ENCODE measurements at places on chromosomes 6 and 20. TPM values are rescaled to one million over a fixed set of nuclear protein-coding genes. Genes with fewer than 3 reads are reported as not detected.

DNA sequence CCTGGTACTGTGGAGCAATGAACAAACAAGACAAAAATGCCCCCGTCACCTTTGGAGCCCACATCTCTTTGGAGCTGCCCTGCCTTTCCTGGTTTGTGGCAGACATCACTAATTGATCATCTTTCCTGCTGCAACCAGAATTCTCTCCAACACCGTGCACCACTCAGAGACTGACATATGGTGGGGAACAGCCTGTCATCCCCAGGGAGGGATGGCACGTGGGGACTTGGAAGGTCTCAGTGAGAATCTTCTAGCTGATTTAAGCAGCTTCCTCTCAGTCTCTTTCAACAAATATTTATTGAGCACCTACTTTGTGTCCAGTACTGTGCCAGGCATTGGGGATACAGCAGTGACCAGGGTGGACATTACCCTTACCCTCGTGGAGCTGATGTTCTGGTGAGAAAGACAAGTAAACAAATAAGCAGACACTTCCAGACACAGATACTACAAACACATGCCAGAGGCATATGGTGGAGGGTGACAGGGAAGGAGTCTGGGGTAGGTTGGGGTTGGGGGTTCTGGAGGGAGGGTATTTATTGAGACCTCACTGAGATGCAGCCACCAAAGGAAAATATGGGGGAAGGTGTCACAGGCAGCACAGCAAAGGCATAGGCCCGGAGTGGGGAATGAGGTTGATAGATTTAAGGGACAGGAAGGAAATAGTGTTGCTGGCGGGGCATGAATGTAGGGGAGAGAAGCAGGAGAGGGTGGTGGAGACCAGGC, 82.3 kb downstream of the CEBPB start:
- no peak overlapping the region for H3K4me3 ChIP-seq
- no peaks in the 10 kb centered on the region for H3K36me3 ChIP-seq
- H3K27ac ChIP-seq: no peak overlapping the region
- peaks cover 19% of the 10 kb centered on the region for H3K27me3 ChIP-seq
- peaks cover 2% of the 10 kb centered on the region for H3K4me1 ChIP-seq

- H3K27ac ChIP-seq: peak overlapping the region; percentile 93
- peaks cover 50% of the 10 kb centered on the region for H3K4me1 ChIP-seq
- no peaks in the 10 kb centered on the region for H3K36me3 ChIP-seq
- H3K4me3 ChIP-seq: peak overlapping the region; percentile 95
- H3K27me3 ChIP-seq: no peaks in the 10 kb centered on the region
- DNase-seq: peak; percentile 26
Observed at GRCh38 chr6:20211037-20211940, 980 bp downstream of the MBOAT1 start.

DNA sequence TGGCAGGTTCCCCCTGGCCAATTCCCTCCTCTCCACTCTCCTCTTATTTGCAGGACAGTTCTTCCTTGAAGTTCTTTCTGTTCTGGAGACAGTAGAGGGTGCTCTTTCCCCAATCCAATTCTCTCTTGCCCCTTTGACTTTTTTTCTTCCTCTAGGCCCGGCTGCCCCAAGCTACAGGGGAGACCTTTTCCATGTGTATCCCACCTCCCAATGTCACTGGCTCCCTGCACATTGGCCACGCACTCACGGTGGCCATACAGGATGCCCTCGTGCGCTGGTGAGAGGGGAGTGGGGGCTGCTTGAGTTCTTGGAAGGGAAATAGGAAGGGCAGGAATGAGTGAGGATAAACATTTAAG, 1.5 kb downstream of the VARS2 start:
- peak; percentile 25 for DNase-seq
- no peak overlapping the region for H3K27ac ChIP-seq
- peaks cover 52% of the 10 kb centered on the region for H3K36me3 ChIP-seq
- no peaks in the 10 kb centered on the region for H3K27me3 ChIP-seq
- H3K4me3 ChIP-seq: peak overlapping the region; percentile 87
- peaks cover 22% of the 10 kb centered on the region for H3K4me1 ChIP-seq

GRCh38 chr6:131640576-131640975, 3.5 kb downstream of the ENPP3 start:
- DNase-seq: no peak
- H3K27ac ChIP-seq: no peak overlapping the region
- H3K4me3 ChIP-seq: no peak overlapping the region
- no peaks in the 10 kb centered on the region for H3K4me1 ChIP-seq

GRCh38 chr6:2179241-2179640, 66.2 kb downstream of the GMDS start:
- H3K27me3 ChIP-seq: peaks cover 6% of the 10 kb centered on the region
- H3K27ac ChIP-seq: no peak overlapping the region
- no peak overlapping the region for H3K4me3 ChIP-seq
- peaks cover 11% of the 10 kb centered on the region for H3K36me3 ChIP-seq
- peaks cover 18% of the 10 kb centered on the region for H3K4me1 ChIP-seq

DNA sequence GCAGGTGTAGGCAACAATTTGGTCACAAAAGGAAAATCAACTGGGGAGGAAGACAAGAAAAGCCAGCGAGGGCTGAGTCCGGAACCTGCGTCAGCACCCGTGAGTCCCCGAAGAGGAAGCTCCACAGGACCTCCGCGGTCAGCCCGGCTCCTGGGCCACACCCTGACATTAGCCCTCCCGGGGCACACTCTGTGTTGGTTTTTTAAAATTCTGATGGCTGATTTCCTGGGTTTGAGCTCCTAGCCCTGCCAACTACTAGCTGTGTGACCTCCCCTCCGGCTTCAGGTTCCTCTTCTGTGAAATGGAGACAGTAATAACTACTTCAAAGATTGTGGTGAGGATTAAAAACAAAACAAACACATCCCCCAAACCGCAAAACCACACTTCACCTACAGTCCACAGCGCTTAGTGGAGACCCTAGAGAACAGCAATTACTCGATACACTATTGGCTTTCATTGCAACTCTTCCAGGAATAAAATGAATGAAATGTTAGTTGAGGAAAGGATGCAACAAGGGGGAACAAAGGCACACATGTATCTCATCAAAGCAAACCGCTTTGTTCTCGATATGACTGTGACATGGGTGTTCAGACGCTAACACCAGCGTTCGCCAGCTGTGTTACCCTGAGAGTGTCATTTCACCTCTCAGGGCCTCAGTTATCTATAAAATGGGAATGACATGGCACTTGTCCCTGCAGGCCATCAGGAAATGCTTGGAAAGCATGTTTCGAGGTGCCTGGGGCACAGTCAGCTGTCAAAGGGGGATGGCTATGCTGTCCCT, 985 bp downstream of the ZBP1 start:
- peaks cover 7% of the 10 kb centered on the region for H3K27me3 ChIP-seq
- peaks cover 6% of the 10 kb centered on the region for H3K36me3 ChIP-seq
- H3K4me3 ChIP-seq: peak overlapping the region; percentile 65
- peaks cover 58% of the 10 kb centered on the region for H3K4me1 ChIP-seq
- peak overlapping the region; percentile 92 for H3K27ac ChIP-seq
- peak; percentile 85 for DNase-seq

DNA sequence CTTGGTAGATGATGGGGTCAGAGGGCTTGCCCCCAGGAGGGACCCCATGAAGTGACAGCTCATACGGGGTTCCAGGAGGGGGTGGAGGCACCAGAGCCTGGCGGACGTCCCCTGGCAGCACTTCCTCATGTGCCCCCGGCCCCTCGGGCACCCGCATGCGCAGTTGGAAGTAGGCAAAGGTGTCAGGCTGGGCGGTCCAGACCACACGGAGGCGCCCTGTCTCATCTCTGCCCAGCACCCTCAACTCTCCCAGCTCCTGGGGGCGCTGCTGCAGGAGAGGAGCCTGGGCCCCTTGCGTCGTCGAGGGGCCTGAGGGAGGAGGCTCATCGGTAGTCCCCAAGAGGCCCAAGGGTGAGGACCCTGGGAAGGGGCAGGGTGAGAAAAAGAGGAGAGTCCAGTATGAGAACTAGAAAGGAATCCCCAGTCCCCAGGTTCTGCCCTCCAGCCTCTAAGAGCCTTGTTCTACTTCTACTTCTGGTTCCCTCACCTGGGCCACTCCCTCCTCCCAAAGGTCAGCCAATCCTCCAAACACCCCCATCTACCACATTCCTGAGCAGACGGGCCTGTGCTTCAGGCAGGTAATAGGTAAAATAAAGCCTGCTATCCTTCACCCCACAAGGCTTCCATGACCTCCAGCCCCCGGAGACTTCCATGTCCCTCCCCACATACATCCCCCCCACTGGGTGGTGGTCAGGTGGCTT, 23.2 kb downstream of the TNXB start:
- H3K4me1 ChIP-seq: peaks cover 9% of the 10 kb centered on the region
- peaks cover 26% of the 10 kb centered on the region for H3K27me3 ChIP-seq
- DNase-seq: no peak
- H3K4me3 ChIP-seq: no peak overlapping the region
- no peaks in the 10 kb centered on the region for H3K36me3 ChIP-seq

GRCh38 chr20:931401-931800, 15.3 kb upstream of the ANGPT4 start:
- no peak overlapping the region for H3K27ac ChIP-seq
- H3K4me1 ChIP-seq: no peaks in the 10 kb centered on the region
- H3K4me3 ChIP-seq: no peak overlapping the region
- no peak for DNase-seq

DNA sequence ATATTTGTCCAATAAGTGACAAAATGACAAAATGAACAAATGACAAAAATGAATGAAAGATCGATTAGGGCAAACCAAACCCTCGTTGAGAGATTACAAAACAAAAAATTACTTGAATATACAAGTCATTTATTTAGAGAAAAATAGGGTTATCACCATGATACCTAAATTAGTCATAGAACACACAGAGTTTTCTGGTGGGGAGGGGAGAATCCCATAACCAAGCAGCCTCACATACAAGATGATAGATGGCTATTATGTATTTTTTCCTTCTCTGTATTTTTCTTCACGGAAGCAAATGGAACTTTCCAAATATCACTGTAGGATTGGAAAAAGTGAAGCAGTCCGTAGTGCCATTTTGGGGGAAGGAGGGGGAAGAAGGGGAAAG, 28.5 kb upstream of the BMP6 start:
- peaks cover 10% of the 10 kb centered on the region for H3K27me3 ChIP-seq
- H3K36me3 ChIP-seq: no peaks in the 10 kb centered on the region
- H3K27ac ChIP-seq: peak overlapping the region; percentile 47
- no peak for DNase-seq
- H3K4me1 ChIP-seq: peaks cover 15% of the 10 kb centered on the region

- no peak for DNase-seq
- H3K36me3 ChIP-seq: no peaks in the 10 kb centered on the region
- H3K4me1 ChIP-seq: no peaks in the 10 kb centered on the region
Observed at GRCh38 chr6:160299559-160299958, 40.9 kb upstream of the SLC22A2 start.

DNA sequence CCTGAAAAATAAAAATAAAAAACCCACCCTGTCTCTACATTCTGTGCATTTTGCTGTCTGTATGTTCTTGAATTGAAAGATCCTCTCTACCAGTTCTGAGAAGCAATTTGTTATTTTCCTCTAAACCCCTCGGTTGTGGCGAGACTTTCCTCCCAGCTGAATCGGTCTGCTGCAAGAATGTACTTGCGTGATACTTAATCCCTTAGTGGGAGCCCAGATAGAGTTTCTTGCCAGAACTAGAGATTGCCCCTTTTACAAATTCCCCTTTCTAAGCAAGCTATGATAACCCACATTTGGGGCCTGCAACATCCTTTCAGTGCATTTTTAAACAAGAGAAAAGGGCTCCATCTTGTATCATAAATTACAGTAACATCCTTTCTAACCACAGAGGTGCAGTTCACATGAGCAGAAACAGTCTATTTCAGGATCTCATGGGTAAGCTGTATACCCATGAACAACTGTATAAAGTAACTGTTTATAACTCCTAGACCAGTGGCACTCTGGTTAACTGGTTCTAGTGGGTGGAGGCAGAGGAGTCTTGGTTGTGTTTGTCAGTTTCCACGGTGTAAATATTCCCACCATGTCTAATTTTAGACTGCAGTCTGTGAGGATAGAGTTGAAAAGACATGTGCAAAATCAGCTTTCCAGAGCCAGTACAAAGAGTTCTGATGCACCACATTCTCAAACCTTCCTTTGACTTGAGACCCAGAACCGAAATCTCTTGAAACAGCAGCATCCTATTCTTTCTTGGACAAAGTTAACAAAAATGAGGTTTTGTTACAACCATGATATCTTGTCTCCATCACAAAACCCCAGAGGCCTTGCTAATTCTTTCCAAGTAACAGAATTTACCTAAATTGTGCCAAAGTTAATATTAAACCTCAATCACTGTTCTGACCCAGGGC, 113.1 kb upstream of the ZNF217 start:
- no peaks in the 10 kb centered on the region for H3K36me3 ChIP-seq
- peaks cover 49% of the 10 kb centered on the region for H3K4me1 ChIP-seq
- peak; percentile 47 for DNase-seq
- H3K27ac ChIP-seq: peak overlapping the region; percentile 94
- no peaks in the 10 kb centered on the region for H3K27me3 ChIP-seq

DNA sequence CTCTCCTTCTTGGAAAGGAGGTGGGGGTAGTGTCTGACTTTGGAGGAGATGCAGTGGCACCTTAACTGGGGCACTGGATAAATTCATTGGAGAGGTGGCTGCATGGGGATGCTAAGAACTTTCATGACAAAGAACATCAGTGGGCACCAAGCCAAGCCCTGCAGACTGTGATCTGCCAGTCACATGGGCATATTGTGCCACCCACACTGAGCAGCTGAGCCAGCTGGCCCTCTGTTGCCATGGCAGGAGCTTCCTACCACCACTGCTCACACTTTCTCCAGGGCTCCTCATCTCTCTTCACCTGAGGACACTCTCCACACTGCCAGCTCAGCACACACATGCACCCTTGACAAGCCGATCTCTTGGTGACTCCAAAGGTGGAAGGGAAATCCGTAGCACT, 715.6 kb downstream of the QKI start:
- peaks cover 2% of the 10 kb centered on the region for H3K27me3 ChIP-seq
- no peaks in the 10 kb centered on the region for H3K36me3 ChIP-seq
- no peak for DNase-seq
- H3K4me1 ChIP-seq: no peaks in the 10 kb centered on the region
- H3K4me3 ChIP-seq: no peak overlapping the region

GRCh38 chr6:6880745-6881437, 226.9 kb upstream of the RREB1 start:
- no peaks in the 10 kb centered on the region for H3K36me3 ChIP-seq
- DNase-seq: no peak
- H3K27me3 ChIP-seq: peaks cover 2% of the 10 kb centered on the region
- peaks cover 5% of the 10 kb centered on the region for H3K4me1 ChIP-seq
- no peak overlapping the region for H3K4me3 ChIP-seq

DNA sequence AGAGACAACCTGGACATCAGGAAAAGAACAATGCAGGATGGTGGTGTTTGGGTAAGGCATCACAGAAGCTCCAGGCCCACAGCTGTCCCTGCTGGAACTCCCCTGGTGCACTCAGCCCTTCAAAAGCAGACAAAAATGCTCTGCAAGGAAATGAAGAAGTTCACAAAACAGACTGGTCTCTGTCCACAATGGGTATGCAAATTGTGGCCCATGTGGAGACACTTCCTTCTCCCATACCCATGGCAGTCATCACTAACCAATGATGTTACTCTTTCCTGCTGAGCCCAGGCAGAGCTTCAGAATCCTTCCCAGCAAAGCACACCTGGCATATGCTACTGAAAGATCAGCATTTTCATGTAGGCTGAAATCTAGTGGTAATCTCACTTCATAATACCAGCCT, 42.6 kb upstream of the PXDC1 start:
- H3K27ac ChIP-seq: no peak overlapping the region
- no peaks in the 10 kb centered on the region for H3K4me1 ChIP-seq
- H3K36me3 ChIP-seq: no peaks in the 10 kb centered on the region
- no peak overlapping the region for H3K4me3 ChIP-seq
- DNase-seq: no peak

RAB44 gene
- not detected for total RNA-seq

HTR1E gene
- total RNA-seq: not detected

WDR46 gene
- total RNA-seq: 63.5 TPM

GPX5 gene
- not detected for total RNA-seq

ATP9A gene
- total RNA-seq: 2.7 TPM
